Activated naive CD4-positive, alpha-beta T cell (primary cell): ENCODE measurements at places on chromosomes 16 and 17.
A peak's percentile ranks its signal among the peaks of the same experiment; 100 is the strongest.

DNA sequence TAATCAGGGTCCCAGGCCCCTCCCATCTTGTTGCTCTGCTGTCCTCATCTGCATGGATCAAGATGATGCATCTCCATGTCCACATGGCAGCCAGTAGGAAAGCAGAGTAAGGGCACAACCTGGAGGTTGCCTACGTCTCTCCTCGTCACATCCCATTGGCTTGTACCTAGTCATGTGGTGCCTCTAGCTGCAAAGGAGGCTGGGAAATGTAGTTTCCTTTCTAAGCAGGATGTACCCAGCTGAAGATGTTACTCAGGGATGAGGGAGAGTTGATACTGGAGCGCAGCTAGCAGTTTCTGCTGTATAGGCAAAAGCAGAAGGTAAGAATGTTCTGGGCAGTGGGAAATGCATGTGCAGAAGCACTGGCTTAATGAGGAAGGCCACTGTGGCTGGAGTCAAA lies 20.8 kb downstream of the ABCC1 start:
- DNase-seq: no peak

GRCh38 chr16:53664724-53665345 lies 38.8 kb downstream of the RPGRIP1L start:
- no peak for DNase-seq

DNA sequence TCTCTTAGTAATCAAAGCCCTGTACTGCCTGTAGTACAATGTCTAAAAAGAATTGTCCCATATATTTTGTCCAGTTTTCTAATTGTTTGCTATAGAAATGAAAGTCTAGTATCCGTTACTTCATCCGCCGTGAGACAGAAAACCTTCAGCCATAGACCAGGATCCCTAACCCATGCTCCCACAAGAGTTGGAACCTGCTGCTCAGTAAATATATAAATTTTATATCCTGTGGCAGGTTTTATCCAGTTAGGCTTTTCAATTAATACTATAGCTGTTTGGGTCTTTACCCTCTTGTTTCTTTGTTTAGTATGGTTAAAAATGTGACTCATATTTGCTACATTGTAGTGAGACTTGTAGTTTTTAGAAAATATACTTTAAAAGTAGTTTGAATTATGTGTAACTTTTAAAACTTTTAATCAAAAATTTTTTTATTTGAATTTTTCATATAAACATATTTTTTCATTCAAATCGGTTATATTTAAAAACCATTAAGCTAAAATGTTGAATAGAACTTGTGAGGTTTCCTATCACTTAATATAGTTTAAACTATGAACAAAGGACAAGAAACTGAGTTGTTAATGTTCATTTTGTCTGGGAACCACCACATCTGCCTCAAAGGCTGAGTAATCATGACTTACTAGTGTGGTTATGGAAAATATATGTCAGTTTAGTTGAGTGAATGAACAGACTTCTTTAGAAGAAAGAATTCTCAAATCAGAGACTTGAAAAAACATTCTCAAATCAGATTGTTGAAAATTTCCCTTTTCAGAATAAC lies 54.8 kb downstream of the VMP1 start:
- DNase-seq: no peak

DNA sequence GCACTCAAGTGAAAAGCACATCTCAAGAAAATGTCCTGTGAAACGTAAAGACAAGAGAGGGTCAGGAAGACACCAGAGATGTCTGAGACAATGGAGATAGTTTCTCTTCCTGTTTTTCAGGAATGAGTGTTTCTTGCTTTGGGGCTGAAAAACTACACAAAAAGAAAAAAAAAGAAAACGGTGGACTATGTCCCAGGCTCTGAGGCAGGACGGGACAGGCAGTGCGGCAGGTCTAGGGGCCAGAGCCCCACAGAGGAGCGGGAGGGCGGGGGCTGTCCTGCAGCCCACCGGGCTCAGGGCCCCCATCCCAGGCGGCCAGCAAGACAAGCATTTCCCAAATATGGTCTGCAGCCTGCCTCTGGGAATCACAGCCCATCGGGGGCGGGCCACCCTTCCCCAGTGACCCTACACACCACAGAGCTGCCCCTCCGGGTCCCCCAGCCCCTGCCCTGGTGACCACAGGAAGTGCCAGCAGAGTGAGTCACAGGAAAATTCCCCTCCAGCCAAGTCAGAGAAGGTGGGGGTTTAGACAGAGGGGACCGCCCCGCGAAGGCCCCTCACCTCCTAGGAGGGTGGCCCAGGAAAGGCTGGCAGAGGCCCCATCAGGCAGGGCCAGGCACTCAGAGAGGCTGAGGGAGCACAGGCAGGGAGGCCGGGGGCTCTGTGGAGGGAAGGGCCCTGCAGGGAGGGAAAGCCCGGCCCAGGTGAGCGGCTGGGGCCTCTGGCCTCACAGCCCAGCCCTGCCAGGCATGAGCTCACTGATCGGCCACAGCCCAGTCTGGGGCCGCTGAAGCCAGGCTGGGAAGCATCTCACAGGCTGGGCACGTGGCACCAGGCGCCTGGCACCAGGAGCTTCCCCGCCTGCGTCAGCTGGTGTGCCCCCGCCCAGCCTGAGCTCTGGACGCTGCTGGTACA lies 6.3 kb downstream of the BCAR1 start:
- no peak for DNase-seq

GRCh38 chr16:89407925-89408300 lies 82.4 kb downstream of the ANKRD11 start:
- no peak for DNase-seq

DNA sequence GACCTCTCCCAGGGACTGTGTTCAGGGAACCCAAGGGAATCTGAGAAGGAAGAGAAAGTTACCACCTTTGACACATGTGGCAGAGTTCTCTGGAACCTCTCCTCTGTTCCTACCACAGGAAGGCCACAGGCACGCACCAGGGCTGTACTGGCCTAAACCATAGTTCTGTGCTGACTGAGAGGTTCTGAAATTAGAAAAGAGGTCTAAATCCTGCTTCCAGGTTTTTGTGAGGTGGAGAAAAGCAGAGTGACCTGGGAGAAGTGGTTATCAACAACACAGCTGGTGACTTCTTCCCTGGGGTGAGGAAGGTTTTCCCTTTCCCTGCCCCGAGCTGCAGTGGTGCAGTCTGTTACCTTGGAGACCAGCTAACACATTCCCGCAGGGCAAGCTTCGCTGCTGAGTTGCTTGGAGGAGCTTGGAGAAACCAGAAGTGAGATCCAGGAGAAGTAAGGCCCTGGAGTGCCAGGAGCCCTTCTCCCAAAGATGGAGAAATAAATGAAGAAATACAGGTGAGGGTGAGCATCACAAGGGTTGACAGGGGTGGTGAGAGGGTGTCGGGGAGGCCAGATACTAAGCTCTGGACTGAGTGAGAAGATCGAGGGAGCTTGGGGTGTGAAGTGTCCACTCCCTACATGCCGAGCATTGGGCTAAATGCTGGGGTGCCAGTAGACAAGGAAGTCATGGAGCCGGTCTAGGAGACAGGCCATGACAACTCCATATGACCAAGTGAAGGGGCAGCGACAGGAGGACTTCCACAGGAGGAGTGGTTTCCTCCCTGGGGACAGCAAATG lies at the start of gene VWA3A:
VWA3A (plus strand) TSS at position 399 of the 791 bp plus-strand sequence; CDS start at position 496, 97 bp downstream.
- no peak for DNase-seq

GRCh38 chr17:75503337-75503950 lies 11.9 kb downstream of the CASKIN2 start:
- DNase-seq: no peak

DNA sequence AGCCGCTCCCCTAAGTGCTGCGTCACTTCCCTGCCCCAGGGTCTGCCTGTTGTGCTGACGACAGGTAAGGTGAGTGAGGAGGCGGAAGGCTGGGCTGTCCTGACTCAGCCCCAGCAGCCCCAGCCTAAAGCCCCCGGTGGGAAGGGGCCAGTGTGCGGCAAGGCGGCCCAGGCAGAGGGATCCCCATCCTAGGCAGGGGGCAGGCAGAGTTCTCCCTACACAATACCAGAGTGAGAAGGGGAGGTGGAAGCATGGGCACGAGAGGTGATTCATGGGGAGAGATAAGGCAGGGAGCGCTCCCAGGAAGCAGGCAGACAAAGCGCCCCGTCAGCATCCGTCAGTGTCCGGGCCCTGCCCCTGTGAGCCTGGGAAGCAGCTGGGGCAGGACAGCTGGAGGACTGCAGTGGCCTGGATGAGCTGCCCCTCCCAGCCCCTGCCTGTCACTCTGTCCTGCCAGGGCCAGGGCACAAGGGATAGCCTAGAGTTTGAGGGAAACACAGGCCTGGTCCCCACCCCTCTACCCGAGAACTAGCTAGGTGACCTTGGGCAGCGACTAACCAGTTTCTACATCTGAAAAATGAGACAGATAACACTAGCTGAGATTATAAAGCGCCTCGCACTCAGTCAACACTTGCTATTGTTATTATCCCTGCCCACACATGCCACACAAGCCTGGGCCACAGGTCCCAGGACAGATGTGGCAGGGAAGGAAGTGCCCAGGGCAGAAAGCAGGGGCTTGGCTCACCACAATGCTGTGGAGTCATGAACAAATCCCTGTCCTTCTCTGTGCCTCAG lies 3.8 kb downstream of the FAM83G start:
- no peak for DNase-seq

GRCh38 chr17:76085731-76086366 lies 6.9 kb downstream of the ZACN start:
- no peak for DNase-seq

- no peak for DNase-seq
Observed at GRCh38 chr17:55456307-55457240, 34.9 kb upstream of the MMD start.

DNA sequence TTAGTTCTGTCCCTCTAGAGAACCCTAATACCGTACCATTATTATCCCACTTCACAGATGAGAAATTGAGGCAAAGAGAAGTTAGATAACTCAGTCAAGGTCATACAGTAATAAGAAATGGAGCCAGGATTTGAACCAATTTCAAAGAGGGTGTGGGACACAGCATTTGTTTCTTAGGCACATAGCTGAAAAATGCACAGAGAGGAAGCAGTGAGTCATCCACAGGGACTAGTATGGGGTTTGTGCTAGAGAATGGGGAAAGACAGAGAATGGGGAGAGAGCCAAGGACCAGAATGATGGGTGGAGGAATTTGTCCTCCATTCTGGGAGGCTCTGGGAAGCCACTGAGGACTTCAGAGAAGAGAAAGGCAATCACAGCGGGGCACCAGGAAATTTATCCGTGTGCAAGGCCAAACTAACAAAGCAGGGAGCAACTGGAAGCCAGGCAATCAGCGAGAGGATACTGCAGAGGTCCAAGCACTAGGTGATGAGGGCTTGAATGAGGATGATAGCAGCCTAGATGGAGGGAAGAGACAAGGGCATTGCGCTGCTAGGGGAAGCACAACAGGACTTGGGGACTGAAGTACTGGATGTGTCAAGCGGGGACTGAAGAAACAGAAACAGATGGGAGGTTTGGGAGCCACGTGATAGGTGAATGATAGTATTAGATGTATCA lies 78.1 kb upstream of the ZFHX3 start:
- DNase-seq: no peak

DNA sequence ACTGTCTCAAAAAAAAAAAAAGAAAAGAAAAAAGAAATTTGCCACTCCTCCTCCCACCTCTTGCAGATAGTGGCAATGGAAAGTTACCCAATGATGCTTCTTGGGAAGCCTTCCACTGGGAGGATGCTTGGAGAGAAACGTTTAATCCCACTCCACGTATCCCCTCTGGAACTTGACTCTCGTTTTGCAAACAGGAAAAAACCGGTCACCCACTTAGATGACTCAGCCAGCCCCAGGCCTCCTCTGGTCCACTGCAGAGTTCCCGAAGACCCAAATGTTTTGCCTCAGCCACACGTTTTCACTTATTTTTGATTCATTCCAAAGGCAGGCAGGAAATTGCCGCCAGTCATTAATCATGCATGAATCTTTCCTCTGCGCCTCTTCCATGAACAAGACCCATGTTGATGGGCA lies 9.3 kb upstream of the TNFRSF17 start:
- DNase-seq: no peak

GRCh38 chr16:11848842-11849241 lies 2.5 kb downstream of the RSL1D1 start:
- no peak for DNase-seq

- peak; percentile 19 for DNase-seq
Observed at GRCh38 chr17:48612854-48613691, 2.0 kb downstream of the HOXB8 start.

- no peak for DNase-seq
Observed at GRCh38 chr17:28879886-28880571, 17.5 kb downstream of the FLOT2 start.
